ENCODE measurements at places on chromosomes 11 and 22. TPM values are rescaled to one million over a fixed set of nuclear protein-coding genes. Genes with fewer than 3 reads are reported as not detected.

DNA sequence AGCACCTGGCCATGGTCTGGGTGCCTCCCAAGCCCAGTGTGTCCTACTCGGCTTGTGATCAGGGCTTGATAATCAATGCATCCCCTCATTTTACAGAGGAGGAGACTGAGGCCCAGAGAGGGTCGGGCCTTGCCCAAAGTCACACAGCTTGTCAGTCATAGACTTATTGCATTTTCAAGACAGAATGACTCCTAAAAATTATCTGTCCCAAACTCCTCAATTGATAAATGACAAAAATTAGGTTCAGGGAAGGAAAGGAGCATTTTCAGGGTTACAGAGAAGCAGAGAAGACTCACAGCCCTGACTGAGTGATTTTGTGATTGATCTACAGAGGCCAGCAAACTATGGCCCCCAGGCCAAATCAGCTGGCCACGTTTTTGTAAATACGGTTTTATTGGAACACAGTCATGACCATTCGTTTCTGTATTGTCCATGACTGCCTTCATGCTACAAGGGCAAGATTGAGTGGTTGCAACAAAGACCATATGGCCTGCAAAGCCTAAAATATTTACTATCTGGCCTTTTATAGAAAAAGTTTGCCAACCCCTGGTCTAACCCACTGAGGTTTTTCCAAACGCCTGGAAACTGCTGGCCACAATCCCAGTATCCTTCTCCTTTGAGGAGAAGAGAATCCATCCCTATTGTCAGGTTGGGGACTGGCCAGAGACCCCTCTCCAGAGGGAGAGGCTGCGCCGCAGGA lies 35.1 kb upstream of the NAV2 start:
- no peaks in the 10 kb centered on the region for H3K27me3 ChIP-seq
- H3K4me1 ChIP-seq, result peaks cover 47% of the 10 kb centered on the region
- H3K36me3 ChIP-seq, result no peaks in the 10 kb centered on the region

DNA sequence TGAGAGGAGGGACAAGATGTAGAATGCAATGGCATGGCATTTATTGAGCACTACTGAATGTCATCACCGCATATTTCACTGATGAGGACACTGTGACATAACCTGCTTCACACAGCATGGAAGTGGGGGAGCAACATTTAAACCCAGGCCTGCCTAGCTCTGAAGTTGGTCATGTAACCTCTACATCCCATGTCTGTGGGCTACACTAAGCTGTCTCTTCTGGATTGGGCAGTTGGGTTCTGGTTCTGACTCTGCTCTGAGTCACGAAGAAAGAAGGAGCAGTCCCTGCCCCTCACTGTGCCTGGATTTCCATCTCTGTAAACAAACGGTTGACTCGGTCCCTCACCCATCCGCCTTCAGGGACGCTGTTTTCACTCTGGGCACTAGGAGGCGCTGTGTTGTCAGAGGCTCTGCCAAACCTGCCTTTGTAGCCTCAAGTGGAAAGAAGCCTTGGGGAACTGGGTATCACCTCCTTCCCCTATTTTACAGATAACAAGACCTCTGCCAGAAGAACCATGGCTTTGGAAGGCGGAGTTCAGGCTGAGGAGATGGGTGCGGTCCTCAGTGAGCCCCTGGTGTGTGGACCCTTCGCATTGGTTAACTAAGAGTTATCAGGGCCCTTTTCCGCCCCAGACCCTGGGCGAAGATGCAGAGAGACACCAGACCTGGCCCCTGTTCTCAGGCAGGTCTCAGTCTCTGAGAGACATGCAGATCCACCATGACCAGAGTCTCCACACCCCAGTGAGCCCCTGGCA lies 12.7 kb upstream of the ARHGEF17 start:
- no peak overlapping the region for H3K27ac ChIP-seq
- peak; percentile 73 for DNase-seq
- H3K36me3 ChIP-seq, result no peaks in the 10 kb centered on the region

DNA sequence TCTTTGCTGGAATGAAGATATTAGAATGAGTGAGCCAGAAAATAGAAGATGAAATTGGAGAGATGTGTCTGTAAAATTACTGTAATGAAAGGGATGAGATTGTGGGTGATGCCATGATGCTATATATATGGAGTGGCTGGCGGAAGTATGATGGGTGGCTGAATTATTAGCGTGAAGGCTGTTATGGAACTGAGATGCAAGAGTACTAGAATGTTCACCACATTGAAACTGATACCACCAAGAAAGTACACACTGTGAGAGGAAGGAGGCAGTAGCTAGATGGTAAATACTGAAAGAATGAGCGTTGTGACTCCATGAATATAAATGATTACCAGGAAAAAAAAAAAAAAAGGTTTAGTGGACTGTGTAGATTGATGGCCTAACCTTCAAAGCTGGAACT lies 411.9 kb downstream of the CNTN5 start:
- DNase-seq, result no peak
- no peak overlapping the region for H3K27ac ChIP-seq
- no peak overlapping the region for H3K4me3 ChIP-seq
- no peaks in the 10 kb centered on the region for H3K4me1 ChIP-seq
- H3K27me3 ChIP-seq, result peaks cover 13% of the 10 kb centered on the region

Gene SORL1
- 0.92 TPM for total RNA-seq

Data from chondrocyte (in vitro differentiated cells).